ENCODE measurements at places on chromosomes 2 and 18. TPM values are rescaled to one million over a fixed set of nuclear protein-coding genes. Genes with fewer than 3 reads are reported as not detected.

The ARHGEF4 gene
- 7.0 TPM for total RNA-seq

The GREB1 gene
- 9.1 TPM for total RNA-seq

The LYG2 gene
- not detected for total RNA-seq

The PROKR1 gene
- 0.69 TPM for total RNA-seq

The COLEC12 gene
- total RNA-seq: 92.7 TPM

The PELI1 gene
- total RNA-seq: 43.4 TPM

The UGT1A9 gene
- total RNA-seq: not detected

The C1QL2 gene
- not detected for total RNA-seq

The PIEZO2 gene
- total RNA-seq: 78.1 TPM

The OSBPL6 gene
- 1.9 TPM for total RNA-seq

The CIB4 gene
- not detected for total RNA-seq

The UGT1A5 gene
- total RNA-seq: 0.79 TPM

The REG3G gene
- not detected for total RNA-seq

The POTEE gene
- total RNA-seq: not detected
